H54 (cell line): ENCODE measurements at places on chromosomes 6 and 20.

GRCh38 chr20:45821947-45822346 lies 5.2 kb downstream of the TNNC2 start:
- DNase-seq: no peak

- DNase-seq: no peak
Measured at GRCh38 chr20:19431316-19431700, 218.9 kb downstream of the SLC24A3 start.

DNA sequence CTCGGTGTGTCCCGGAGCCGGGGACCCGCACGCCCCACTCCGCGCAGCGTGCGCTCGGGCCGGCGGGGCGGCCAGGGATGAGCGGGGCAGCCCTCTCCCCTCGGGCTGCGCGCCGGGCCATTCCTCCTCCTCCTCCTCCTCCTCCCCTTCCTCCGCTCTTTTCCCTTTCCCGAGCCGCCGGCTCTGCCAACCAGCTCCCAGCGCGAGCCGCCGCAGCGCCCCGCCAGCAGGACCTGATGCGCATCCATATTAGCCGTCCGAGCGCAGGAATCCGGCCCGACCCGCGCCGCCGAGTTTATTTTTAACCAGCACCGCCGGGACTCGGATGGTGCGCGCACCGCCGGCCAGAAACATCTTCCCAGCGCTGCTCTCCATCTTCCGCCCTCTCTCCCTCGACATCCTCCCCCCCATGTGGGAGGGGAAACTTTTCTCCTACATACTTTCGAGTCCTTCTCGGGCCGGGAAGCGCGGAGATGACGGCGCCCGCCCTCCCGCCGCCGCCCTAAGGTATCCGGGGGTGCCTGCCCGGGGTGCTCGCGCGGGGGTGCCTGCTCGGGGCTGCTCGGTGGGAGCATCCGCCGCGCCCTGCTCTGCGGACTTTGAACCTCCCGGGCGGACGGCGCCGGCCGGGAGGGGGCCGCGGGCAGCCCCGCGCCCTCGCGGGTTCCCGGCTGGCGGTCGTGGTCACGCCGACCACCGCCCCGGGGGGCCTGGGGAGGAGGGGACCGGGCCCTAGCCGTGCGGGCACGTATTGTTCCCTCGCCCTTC lies 619 bp downstream of the RREB1 start:
- peak; percentile 55 for DNase-seq

GRCh38 chr20:43809206-43809819 lies 82.5 kb upstream of the GTSF1L start:
- DNase-seq: no peak

- DNase-seq: no peak
Measured at GRCh38 chr20:33531047-33531877, 41.4 kb downstream of the CBFA2T2 start.

- no peak for DNase-seq
Measured at GRCh38 chr20:34604980-34605788, 46.7 kb downstream of the MAP1LC3A start.

GRCh38 chr6:14642136-14642505 lies 524.5 kb downstream of the CD83 start:
- DNase-seq: no peak

GRCh38 chr6:135631821-135632220 lies 134.3 kb upstream of the AHI1 start:
- no peak for DNase-seq

DNA sequence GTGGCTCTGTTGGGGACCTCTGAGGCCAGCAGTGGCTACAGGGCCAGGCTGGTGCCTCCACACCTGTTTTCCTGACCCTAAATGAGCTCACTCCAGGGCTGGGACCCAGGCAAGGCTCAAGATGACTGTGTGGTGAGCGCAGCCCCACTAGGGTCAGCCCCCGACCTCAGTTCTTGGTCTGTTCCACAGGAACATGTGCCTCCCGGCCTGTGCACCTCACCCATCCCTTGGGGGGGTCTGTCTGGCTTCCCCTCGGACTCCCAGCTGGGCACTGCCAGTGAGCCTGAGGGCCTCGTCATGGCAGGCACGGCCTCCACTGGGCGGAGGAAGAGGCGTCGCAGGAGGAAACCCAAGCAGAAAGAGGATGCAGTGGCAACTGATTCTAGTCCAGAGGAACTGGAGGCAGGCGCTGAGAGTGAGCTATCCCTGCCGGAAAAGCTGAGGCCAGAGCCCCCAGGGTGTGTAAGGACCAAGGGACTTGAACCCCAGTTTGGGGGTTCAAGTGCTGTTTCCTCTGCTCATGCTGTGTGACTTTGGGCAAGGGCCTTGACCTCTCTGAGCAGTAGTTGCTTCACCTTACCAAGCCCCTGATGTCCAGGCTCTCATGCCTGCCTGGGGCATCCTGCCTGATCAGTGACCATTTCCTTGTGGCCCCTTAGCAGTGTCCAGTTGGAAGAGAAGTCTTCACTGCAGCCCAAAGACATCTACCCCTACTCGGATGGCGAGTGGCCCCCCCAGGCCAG lies 8.0 kb downstream of the LPIN3 start:
- DNase-seq: no peak

GRCh38 chr6:102549221-102549874 lies 1155.8 kb downstream of the GRIK2 start:
- DNase-seq: no peak

DNA sequence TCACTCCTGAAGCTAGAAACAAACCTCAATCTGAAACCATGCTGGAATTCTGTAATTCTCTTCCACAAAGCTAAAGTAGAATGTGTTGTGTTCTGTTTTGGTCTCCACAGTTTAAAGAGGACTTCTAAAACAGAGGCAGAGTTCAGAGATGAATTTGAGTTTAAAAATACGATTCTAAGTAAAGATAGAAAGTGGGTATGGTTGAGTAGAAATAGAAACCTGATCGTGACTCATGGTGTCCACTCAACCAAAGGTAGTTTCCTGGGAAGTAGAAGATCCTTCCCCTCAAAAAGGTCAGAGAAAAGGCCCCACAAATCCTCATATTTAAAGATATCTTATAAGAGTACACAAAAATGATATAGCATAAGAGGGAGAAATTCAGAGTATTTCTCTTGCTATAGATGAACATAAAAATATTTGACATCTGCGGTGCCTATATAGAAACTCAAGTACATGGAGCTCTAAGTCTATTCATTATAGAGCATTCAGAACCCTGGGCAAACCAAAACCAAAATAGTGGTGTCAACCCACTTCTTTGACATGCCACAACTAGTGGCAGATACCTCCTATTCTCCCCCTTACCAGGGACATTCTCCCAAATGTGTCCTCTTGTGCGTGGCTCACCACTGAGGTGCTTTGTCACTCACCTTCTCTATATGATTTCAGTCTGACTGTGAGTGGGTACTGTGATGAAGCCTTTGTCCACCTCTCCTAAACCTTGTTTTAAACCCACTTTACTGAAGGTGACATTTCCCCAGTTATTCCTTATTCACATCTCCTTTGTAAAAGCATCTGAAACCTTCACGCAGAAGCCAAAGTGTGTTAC lies 84.5 kb downstream of the PLCB1 start:
- DNase-seq: no peak

- DNase-seq: no peak
Measured at GRCh38 chr6:137768935-137769334, 98.1 kb upstream of the TNFAIP3 start.

DNA sequence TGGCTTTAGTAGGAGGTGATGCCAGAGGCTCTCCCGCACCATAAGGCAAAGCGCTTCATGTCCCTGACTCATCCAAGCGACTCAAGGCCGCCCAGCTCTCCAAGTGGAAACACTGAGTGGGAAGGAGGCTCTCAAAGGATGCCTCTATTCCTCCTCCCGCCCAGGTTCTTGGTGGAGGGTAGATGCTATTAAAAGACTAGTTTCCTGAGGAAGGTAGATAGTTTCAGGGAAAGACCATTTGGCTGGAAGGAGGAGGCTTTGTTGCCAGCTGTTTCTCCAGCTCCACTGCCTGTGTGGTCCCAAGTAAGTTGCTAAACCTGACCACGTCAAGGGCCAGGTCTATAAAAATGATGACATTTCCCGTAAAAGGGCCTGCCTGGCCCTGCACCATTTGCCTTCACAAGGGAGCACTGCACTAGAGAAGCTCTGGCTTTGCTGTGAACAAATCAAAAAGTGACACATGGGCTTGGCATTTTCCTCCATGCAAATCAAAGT lies 48.2 kb downstream of the GMDS start:
- peak; percentile 6 for DNase-seq

DNA sequence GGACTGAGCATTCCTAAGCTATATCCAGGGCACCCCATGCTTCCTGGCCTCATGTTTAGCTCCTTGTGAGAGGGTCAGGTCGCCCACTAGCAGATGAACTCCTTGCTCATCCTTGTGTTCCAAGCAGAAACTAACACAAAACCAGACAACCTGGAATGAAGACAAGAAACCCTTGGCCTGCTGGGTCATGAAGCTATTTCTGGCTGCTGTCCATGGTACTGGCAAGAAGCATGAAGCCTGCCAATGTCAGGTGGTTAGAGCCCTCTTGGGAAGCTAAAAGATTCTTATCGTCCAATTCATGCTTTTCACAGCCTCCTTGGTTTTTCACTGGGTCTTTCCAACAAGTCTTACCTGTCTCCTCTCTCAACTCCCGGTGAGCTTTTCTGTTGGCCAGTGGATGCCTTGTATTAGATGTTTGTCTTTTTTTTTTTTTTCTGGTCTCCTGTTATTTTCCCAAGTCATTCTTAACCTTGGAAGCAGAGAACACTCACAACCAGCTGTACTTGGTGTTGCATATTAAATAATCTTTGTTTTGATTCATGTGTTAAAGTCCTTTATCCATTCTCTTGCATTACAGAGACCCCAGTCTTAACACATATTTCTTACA lies 180.3 kb downstream of the ANKRD60 start:
- peak; percentile 29 for DNase-seq

DNA sequence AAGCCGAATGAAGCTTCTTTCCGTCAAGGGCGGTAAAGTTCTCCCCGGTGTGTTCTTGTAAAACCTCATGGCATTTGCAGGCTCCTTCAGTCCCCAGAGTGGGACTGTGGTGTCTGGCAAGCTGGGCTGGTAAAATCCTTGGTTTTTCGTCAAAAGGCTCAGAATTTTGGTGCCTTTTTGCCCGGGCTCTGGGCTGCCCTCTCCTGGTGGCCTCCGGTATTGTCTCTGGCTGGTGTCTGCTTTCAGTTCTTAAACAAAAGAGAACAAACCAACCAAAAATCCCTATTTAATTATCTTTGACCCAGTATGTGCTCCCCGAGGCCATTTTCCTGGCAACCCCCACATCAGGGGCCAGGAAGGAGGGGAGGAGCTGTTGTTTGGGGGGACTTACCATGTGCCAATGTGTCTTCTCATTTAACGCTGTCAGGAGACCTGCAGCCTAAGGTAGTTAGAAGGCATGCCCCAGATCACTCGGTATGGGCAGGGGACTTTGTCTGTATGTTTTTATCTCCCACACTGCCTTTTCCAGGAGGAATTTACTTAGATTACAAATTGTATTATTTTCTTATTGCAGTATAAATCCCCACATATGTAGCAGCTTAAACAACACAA lies 11.1 kb downstream of the CDH4 start:
- no peak for DNase-seq

GRCh38 chr20:45890077-45890984 lies 677 bp downstream of the NEURL2 start:
- no peak for DNase-seq

GRCh38 chr6:56891754-56892153 lies 63.2 kb upstream of the BEND6 start:
- DNase-seq: no peak

DNA sequence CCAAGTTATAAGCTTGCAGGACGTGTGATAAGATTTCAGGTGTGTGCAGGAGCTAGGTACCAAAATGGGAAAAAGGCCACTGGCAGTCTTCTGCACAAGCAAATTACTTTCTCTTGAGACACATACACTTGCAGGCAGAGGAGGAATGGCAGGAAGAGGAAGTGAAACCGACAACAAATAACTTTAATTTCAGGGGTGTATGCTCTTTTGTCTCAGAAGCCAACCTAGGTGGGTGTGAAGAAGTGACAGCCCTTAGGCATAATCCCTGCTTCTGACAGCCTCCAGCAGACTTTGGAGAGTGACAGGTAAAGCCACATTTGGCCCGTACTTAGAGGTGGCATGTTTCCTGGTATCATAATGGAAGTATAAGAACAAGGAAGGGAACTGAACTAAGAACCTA lies 118.8 kb upstream of the TRAF3IP2 start:
- DNase-seq: no peak
